ENCODE measurements at places on chromosomes 7 and 10.

DNA sequence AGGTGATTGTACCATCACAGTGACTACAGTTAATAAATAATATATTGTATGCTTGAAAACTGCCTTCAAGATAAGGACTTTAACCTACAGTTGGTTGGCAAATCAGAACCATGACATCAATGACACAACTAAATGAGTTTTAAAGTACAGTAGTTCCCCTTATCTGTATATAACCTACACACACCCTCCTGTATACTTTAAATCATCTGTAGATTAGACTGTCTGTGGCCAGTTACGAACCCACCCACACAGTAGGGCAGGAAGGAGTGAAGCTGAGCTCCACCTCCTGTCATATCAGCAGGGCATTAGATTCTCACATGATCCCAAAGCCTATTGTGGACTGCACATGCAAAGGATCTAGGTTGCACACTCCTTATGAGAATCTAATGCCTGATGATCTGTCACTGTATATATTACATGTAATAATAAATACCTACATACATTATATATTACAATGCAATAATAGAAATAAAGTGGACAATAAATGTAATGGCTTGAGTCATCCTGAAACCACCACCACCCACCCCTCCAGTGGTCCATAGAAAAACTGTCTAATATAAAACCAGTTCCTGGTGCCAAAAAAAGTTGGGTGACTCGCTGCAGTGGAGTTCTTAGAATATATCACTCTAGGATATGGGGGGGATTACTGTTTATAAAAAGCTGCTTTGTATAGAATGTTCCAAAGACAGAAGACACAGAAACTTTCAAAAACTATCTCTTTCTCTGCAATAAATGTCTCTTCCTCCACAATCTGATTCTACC is 5.6 kb downstream of the TPK1 start:
- DNase-seq, result no peak

GRCh38 chr10:117537436-117537903 is 5.1 kb upstream of the EMX2 start:
- DNase-seq, result no peak

DNA sequence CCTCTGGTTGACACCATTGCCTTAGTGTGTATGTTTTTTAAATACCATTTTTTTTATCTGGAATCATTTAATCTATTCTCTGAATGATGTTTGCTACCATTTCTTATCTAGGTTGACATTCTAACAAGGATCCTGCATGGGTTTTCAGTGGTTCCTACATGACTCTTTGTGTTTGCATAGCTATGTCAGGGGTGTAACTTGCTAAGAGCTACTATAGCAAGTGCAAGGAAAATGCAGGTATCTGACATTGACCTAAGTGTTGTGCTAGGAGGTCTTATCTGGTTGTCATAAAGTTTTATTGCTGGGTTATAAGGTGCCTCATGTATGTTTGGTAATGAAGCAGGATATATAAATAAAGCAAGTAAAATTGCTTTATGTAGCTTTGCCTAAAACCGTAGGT is 183.2 kb downstream of the PLXDC2 start:
- DNase-seq, result no peak

- DNase-seq, result no peak
Observed at GRCh38 chr7:139580435-139580834, 57.0 kb downstream of the CLEC2L start.

DNA sequence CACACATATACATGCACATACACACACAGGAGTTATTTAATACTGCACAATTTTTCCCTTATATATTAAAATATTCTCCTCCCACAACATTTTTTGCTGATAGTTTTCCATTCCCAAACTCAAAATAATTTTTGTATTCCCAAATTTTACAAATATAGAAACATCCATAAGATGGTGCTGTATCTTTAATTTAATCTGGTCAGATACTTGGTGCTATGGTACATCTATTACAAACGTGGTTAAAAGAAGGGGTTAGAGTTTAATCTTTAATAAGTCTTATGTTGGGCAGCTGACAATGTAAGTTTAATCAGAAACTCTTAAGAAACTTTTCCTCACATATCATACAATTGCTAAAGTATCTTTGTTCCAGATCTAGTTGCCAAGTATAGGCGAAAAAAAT is 10.2 kb upstream of the CADPS2 start:
- no peak for DNase-seq

GRCh38 chr10:91540733-91541132 is 92.1 kb downstream of the PPP1R3C start:
- peak; percentile 12 for DNase-seq

DNA sequence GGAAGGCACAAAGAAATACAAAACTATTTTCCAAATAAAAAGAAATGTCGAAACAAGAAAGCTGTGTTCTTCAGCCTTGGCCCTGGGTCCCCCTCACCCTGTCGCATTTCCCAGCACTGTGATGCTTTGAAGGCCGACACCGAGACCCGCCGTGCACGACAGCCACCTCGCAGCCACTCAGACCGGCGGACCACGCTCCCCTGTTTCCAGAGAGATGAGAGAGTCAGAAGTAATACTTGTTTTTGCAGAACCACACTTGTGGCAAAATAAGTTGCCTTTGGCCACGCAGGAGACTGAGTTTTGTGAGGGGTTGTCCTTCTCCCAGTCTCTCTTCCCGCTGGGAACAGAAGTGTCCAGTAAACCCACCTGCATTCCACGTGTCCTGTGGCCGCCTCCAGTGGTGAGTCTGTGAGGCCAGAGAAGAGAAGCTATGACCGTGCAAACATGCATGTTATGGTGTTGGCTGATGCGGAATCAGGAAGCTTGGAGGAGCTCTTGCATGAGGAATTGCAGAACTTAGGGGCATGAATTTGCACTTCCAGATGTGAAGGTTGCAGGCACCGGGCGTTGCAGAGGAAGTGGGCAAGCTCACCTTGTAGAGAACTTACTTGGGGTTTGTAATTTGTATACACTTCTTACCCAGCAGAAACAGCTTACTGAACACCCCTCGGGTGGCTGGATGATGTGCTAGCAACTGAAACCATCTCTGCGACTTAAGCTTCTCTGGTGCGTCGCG is 194.5 kb downstream of the EBF3 start:
- no peak for DNase-seq

GRCh38 chr7:140213684-140214074 is 36.9 kb upstream of the KDM7A start:
- DNase-seq, result no peak

- no peak for DNase-seq
Observed at GRCh38 chr7:148803094-148803493, 81.0 kb downstream of the EZH2 start.

DNA sequence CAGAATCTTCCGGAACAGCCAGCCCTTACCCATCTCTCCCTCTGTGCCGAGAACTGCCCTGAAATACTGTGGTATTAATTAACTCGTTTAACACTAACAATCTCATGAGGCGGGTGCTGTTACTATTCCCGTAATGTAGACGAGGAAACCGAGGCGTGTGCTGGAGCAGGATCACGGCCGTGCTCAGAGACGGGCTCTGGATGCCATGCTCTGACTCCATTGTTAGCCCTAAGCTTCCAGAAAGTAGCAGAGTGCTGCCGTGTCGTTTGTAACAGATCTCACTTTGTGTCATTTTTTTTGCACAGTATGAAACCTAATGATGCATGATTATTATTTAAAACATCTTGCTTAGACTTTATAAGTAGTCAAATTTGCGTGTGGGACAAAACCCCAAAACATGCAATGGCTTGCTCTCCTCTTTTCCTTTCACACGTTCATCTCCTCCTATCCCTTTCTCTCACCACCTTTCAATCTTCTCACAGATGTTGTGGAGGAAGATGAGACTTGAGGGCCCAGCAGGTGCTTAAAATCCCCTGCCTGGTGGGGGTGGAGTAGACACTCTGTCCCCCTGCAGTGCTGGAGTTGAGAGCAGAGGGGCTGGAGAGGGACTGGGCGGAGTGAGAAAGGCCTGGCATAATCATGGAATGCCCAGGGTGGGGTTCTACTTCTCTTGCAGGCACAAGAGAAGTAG is 482 bp upstream of the ACTR3C start:
- DNase-seq, result no peak

- DNase-seq, result no peak
Observed at GRCh38 chr7:88357294-88357693, 50.6 kb upstream of the STEAP4 start.

- no peak for DNase-seq
Observed at GRCh38 chr10:127189226-127189625, 7.2 kb downstream of the INSYN2A start.

DNA sequence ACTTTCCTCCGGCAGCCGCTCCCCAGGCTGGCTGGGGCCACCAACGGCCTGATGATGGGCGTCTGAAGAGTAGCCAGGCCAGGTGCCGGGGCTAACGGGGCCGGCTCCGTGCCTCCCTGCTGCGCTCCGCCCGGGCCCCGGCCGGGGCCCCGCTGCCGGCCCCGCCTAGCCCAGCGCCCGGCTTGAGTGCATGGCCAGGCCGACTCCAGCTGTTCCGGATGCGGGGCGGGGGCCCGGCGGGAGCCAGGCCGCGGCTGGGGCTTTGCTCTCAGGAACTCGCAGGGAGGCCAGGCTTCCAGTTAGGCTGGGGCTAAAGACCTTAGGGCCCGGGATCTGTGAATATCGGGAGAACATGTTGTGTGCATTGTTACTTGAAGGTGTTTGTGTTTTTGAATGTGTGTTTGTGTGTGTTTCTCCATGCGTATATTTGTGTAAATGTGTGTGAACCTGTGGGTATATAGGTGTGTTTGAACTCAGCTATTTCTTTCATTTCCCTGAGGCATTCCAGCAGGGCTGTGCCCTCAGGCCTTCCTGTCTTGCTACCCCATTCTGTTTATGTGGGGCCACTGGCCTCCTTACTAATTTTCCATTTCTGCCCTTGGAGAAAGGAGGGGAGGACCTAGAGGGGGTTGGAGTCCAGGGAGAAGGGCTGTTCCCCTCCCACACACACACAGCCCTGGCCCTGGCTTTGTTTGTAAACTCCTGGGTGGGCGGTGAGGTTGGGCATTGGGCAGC is 1.1 kb upstream of the LBX1 start:
- no peak for DNase-seq

GRCh38 chr10:67725567-67725966 is 29.6 kb upstream of the CTNNA3 start:
- DNase-seq, result no peak

DNA sequence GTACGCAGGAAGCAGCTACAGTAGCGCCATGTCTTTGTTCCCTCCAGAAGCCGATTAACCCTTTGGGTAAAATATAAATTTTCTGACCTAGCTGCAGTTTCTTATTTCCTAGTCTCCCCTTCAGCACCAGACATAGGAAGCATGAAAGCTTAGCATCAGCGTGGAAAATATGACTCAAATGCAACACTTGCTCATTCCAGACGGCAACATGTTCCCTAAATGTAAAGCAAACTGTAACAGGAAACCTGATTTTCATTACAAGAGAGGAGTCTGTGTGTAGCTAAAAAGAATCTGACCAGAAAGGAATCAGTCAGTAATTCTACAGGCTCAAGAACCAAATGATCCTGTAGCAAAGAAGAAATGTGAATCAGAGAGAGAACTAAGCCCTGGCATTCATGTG is 219.2 kb downstream of the C7orf25 start:
- no peak for DNase-seq

GRCh38 chr7:87354749-87355148 is 9.3 kb downstream of the CROT start:
- peak; percentile 22 for DNase-seq

DNA sequence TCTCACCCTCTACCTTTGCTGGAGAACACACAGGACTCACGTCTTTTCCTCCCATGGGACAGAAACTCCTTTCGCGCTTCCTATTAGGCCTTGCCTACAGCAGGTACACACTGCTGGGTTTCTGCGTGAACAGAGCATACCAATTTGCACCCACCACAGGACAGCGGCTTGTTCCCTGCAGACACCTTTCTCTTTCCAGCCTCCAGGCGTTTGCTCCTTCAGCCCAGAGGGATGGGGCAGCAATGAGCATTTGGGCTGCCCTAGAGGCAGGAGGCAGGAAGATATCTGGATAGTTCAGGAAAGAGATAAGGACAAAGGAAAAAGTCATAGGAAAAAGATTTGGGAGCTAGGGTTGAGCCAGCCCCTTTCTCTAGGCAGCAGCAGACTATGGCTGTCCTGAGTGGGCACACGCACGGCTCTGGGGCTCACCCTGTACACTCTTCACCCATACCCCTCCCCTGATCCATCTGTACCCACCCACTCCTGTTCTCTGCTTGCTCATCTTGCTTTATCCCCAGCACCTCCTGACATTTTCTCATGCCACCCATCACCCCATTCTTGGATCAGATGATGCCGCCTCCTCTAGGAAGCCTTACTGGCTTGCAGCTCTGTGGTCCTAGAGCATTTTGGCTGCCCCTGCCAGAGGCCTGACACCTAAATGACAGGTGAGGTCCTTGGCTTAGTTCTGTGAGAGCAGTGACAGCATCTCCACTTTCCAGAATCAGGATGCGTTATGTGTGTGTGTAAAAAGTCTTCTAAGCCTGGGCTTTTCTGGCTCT is 40.7 kb upstream of the SPDYE3 start:
- DNase-seq, result no peak

All from SK-N-DZ (cell line).